Neural crest cell (in vitro differentiated cells): ENCODE measurements at places on chromosomes 2 and 18.
A peak's percentile ranks its signal among the peaks of the same experiment; 100 is the strongest.

GRCh38 chr18:1425679-1426078 is 521.0 kb downstream of the ADCYAP1 start:
- no peak for DNase-seq

DNA sequence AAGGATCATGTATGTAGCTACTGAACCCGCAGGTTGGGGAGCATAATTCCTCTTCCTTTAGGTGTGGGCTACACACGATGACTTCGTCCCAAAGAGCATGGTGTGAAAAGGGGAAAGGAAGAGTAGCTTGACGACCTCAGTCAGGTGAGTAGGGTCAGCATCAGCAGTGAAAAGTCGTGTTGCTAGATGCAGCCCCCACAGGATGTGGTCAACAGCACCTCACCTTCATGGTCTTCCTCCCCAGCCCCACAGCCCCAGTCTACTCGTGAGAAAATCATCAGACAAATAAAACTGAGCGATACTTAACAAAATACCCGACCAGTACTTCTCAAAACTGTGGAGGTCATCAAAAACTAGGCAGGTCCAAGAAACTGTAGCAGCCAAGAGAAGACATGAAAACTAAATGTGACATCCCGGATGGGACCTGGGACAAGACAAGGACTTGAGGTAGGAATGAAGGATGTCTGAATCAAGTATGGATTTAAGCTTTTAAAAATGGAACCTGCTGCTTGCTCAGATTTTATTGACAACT is 77.5 kb upstream of the NFATC1 start:
- no peak for DNase-seq

DNA sequence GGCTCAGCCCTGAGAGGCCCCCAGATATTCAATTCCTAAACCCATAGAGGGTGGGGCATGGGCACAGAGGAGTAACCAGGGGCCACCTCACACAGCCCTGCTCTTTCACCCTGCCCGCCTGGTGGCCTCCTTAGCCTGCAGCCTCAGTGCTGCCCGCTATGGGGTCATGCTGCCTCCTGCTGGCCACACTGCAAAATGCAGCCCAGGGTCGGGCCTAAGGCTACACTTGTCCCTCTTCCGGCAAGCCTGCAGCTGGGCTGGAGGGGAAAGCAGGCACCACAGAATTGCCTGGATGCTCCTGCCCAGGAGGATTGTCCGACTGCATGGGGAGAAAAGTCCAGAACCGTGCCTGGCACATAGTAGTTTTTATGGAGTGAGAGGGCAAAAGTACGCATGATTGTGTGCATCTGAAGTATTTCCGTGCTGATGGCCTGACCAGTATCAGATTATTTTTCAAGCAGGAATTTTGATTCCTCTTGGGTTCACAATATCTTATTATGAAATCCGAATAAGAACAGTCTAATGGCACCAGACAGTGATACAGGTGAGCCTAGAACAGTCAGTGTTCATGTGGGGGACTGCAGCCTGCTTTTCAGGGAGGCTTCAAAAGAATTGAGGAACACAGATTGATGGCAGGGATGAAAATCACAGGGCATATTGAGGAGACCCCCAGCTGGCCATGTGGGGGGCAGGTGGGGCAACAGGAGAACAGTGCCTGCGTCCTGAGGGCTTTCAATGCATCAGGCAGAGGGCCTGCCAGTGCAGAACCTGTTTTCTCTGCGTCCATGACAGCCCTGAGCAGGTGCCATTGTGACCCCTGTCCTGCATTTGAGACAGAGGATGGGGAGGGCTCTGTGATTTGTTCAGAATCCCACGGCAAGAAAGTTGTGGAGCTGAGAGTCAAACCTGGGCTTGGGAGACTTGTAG is 51.2 kb upstream of the ALPP start:
- peak; percentile 97 for DNase-seq

DNA sequence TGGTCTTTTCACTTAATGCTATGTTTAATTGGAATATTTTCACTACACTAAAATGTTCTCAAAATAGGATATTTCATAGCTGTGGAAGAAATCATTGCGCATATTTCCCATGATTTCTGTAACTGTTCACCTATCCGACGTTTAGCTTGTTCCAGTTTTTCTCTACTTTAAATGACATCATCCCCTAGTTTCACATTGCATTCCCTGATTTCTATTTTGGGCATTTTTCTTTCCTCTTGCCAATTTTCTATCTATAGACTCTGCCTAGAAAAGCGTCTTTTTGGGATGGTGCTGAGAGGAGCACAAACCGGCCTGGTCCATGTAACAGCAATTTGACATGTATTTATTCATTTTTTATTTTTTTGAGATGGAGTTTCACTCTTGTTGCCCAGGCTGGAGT is 163.4 kb downstream of the SH3RF3 start:
- no peak for DNase-seq

- no peak for DNase-seq
Measured at GRCh38 chr2:25586726-25587144, 86.6 kb downstream of the DTNB start.

DNA sequence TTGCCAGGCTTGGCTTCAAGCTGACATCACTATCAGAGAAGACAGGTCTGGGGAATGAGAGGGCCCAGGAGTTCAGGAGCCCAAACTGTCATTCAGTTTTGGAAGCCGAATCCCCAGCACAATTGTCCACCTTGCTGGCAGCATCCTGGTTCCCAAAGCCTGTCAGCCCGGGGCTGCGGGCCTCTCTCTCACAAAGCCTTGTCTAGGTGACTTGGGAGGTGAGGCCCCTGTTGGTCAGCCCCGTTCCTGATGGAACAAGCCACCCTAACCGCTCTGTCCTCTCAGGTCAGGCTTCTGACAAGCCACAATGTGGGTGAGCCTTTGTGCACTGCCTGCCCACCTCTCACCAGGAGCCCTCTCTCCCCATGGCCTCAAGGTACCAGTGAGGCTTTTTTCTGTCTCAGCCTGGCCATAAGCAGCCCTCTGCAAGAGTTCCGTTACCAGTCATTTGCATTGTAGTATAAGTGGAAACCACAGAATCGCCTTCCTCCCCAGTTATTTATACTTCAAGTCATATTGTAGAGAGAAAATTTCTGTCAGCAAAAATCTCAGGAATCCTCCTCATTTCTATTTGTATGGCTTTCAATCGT is 100.6 kb downstream of the MSH2 start:
- DNase-seq: no peak

DNA sequence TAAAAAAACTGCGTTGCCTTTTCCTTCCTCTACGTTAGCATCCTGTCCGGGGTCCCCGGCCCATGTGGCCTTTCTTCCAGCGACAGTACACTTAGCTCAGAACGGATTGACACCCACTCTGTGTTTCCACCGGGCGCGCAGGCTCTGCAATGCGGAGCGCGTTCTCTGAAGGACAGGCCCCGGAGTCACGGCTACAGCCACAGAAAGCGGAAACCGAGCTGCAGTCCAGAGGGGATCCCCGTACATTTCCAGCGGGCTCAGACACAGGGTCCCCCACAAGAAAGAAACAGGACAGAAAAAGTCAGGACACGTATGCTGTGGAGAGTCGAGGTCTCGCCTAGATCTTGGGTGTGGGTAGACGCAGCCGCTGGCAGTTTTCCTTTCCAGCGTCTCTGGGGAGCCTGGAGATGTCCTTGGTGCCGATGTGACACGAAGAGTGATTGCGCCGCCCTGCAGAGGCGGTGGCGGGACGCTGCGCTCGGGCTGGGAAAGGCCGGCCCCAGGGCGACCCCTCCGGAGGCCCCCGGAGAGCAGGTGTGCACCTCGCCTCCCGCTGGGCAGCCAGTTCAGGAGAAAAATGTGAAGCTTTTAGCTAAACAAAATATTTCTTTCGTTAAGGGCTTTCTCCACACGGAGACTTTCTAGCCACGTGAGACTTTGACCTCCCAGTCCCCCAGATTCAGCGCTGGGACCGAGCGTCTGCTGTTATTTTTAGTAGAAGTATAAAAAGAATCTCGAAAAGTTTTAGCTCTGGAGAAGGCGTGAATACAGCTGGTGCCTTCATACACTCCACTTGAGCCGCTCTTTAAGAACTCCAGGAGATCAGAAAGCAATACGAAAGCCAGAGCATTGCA is 1.3 kb upstream of the ACKR3 start:
- DNase-seq: peak; percentile 34

DNA sequence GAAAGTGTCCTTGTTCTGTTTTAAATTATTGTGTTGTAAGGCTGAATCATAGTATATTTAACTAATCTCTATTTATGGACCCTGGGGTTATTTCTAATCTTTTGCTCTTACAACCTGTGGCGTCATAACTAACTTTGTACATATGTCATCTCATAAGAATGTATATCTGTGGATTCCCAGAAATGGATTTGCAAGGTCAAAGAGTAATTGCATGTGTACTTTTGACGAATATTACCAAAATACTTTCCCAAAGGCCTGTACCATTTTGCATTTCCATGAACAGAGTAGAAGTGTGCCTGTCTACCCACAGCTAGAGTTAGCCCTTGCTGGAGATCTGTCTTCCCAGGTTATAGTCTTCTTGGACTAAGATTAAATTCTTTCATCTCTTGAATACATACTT is 42.8 kb downstream of the SEMA4F start:
- no peak for DNase-seq

DNA sequence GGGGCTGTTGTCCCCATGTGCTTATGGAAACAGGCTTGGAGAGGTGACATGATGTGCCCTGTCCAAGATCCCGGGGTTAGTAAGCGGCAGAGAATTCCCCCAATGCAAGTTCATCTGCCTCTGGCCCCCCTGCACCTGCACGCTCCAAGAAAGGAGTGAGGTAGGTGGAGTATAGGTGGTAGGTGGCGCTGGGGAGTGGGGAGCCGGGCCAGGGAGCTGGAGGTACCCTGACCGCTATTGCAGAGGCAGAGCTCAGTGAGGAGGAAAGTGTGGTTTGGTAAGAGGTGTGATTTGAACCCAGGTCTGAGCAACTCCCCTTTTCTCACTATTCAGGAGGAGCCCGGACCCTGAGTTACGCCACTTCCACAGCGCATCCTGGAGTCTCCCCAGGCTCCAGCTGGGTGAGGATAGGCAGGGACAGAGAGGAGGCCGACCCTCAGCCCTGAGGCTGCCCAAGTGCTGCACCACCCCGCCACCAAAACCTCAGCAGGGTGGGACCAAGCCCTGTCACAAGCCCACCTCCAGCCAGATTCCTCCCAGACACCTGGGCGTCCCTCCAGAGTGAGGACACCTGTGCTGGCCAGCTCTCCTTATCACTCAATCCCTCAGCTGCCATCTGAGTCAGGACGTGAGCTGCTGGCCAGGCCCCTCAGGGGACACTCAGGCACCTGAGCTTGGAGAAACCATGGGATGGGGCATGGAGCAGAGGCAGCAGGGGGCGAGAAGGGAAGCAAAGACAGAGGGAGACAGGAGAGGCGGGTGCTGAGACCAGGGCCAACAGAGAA is 5.6 kb downstream of the HAAO start:
- DNase-seq: no peak

DNA sequence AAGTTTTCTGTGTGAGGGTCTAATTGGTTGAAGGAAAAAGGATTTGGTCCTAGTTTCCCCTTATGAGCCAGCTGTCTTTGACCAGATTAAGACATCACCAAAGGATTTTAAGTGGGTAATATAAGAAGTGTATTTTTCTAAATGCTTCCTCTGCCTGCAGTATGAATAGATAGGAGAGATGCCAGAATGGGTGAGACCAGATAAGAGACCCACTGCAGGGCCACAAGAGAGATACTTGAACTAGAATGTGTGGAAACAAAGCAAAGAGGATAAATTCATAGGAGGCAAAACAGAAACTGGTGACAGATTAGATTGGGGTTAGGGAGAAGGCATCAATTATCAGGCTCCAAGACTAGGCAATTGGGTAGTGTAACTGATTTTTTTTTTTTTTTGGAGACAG is 1.1 kb upstream of the HDHD2 start:
- no peak for DNase-seq

GRCh38 chr2:123999681-124000080 is 25.4 kb upstream of the CNTNAP5 start:
- no peak for DNase-seq

GRCh38 chr2:28678175-28678855 is 73.3 kb upstream of the PPP1CB start:
- DNase-seq: no peak

DNA sequence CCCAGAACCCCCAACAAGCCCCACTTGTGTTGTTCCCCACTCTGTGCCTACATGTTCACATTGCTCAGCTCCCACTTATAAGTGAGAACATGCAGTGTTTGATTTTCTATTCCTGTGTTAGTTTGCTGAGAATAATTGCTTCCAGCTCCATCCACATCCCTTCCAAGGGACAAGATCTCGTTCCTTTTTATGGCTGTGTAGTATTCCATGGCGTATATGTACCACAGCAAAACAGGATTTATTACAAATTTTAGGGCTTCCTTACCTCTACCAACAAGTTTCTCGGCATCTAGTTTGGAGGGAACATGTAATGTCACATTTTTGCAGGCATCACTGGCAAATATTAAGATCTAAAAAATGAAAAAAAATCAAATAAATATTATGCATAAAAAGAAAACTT is 8.9 kb downstream of the DSC2 start:
- DNase-seq: no peak

DNA sequence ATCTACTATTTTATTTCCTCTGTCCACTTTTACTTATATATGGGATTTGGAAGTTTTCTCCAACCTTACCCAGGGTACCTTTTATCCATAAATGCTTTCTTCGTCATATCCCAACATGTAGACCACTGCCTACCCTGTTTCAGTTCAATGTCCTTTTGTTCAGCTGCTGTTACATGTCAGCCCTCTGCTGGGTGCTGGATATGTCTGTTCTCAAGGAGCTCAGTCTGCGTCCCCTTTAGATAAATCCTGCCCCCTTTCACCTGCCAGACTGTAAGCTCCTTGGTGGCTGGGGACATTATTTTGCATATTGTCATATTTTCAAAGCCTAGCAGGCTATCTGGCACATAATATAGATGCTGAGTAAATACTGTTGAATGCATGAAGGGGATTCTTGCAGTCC is 53.2 kb downstream of the NEMP2 start:
- no peak for DNase-seq

GRCh38 chr2:74481961-74482800 is 617 bp downstream of the CCDC142 start:
- no peak for DNase-seq

DNA sequence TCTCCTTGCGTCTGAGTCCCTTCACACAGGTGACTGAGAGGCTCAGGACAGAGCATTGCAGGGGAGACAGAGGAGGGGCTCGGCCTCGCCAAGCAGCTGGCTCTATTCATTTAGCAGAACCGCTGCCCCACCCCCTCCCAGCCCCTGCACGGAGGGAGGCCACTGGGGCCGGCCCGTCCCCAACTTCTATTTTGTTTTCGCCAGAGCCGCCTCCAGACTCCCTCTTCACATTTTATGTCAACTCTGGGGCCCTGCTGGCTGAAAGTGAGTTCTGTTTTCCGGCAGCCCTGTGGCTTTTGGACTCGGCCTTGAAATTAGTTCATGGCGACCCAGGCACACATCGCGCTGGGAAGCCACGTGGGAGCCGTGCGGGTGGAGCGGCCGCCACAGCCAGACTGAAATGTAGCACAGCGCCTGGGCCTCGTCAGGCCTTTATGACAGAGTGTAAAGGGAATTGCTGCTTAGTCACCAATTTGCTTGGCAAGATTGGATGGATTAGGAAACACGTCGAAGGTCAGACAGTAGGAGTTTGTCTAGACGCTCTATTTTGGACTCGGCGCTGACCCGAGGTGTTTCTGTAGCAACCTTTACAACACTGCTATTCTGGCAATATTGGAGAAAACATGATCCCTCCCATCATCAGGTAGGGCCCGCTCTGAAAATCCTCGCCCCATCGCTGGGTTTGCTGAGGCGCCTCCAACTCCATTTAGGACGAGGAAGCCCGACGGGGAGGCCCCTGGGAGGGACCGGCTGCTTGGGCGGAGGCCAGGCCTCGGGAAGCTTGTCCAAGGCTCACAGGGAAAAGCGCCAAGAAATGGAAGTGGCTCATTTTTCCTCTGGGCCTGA is 90.7 kb upstream of the CTDP1 start:
- DNase-seq: no peak
